ENCODE measurements at places on chromosomes 12 and 14.
A peak's percentile ranks its signal among the peaks of the same experiment; 100 is the strongest.

- DNase-seq: no peak
Measured at GRCh38 chr14:51454351-51454750, 197.4 kb upstream of the FRMD6 start.

- no peak for DNase-seq
Measured at GRCh38 chr12:132351751-132352495, 22.5 kb upstream of the GALNT9 start.

- DNase-seq: no peak
Measured at GRCh38 chr12:63164911-63165310, 13.9 kb upstream of the AVPR1A start.

- no peak for DNase-seq
Measured at GRCh38 chr14:75971509-75971908, 10.3 kb downstream of the TGFB3 start.

DNA sequence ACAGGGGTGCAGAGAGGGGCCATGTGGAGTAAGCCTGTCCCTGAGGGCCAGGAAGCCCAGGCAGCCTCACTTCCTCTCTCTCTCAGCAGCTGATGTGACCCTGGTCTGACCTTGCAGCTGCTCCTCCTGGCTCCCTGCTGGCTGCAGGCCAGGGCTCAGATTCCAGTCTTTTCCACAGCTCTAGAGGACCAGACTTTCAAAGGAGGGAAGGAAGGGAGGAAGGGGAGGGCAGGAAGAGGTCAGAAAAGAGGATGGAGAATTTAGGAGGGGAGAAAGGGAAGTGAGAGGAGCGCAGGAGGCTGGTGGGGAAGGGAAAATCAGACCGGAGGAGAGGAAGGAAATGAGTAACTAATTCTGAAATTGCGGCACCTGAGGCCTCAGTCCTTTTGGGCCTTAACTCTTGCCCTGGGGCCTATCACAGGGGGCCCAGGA lies 40.9 kb upstream of the VASH1 start:
- no peak for DNase-seq

- DNase-seq: no peak
Measured at GRCh38 chr12:122096591-122097149, 18.1 kb downstream of the MLXIP start.

DNA sequence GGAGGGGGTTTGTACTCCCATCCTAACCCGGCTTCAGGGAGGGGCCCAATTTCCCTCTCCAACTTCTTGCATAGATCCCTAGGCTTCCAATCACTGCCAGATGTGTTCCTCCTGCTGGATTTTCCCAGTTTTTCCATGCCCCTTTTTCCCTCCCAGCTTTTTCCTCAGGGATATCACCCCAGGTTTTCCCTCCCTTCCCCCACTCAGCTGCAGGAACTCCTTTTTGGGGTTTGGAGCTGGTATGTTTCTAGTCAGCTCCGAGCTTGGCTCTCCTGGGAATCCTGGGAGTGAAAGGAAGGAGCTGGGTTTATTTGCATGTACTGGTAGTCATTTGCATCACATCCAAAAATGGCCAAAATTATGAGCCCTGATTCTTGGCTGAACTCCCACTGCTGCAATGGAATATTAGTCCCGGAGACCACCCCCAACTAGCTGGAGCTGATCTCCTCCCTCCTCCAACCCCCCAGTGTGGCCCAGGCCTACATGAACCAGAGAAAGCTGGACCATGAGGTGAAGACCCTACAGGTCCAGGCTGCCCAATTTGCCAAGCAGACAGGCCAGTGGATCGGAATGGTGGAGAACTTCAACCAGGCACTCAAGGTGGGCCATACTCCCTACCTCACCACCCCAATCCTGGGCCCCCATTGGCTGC lies 1.4 kb upstream of the RDH5 start:
- no peak for DNase-seq

- DNase-seq: no peak
Measured at GRCh38 chr12:87687362-87687761, 341.8 kb downstream of the C12orf50 start.

DNA sequence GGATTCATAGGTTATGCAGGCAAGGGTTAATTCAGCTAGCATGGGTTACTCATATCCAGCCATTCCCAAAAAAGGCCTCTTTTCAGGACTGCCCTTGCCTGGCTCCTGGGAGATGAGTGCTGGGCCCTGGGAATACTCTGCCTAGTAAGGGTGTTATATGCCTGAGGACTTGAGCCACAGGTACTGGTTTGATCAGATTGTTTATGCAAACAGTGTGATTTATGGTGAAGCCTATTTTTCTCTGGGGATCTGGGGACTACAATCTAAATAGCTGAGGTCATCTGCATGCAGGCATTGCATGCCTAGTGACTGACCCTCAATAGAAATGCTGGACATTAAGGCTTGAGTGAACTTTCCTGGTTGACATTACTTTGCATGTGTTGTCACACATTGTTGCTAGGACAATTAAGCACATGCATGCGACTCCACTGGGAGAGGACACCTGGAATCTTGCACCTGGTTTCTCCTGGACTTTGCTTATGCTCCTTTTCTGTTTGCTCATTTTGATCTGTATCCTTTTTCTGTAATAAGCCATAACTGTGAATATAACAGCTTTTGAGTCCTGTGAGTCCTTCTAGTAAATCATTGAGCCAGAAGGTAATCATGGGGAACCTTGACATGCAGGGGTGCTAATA lies 73.0 kb downstream of the RAD51B start:
- no peak for DNase-seq

GRCh38 chr12:116598311-116599284 lies 39.4 kb downstream of the MAP1LC3B2 start:
- no peak for DNase-seq

GRCh38 chr12:24256684-24257083 lies 307.2 kb upstream of the SOX5 start:
- DNase-seq: no peak

GRCh38 chr14:86847140-86847539 lies 1145.8 kb downstream of the GALC start:
- DNase-seq: no peak

DNA sequence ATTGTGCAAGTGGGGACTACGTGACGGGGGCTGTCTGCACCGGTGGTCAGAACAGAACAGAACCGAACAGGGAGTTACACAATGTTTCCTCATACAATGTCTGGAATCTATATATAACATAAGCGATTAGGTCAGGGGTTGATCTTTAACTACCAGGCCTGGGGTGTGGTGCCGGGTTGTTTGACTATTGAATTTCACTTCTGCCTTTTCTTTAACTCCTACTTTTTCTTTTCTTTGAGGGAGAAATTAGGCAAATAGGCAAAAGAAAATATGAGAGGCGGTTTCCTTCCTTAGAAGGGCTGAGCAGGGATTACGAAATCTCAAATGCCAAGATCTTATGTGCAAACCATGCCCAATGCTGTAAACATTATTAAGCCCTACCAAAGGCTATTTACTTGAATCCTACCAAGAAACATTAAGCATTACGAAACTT lies 140.3 kb downstream of the SLC38A6 start:
- no peak for DNase-seq

- no peak for DNase-seq
Measured at GRCh38 chr14:94129111-94129757, at the start of gene IFI27L2. IFI27L2 (minus strand) TSS chr14:94129604; CDS start chr14:94129564, 40 bp downstream.

DNA sequence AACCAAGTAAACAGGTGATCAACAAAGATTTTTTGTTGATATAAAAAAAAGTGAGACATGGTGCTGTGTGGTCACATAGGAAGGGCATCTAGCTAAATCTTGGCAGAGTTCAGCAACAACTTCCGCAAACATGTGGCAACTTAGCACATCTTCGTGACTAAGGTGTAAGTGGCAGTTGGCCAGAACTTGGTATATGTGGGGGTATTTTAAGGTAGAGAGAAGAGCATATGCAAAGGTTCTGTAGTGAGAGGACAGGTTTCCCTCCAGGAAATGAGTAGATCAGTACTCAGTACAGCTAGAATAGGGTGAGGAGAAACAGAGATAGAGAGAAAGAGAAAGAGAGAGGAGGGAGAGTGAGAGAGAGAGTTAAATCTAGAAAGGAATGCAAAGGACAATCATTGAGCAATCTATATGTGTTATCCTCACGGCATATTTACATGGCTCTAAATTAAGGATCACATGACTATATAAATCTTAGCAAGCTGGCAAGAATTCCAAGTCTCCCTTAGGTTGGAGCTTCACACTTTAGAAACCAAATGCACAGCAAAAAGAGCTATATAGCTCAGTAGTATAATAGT lies 227.7 kb upstream of the HMGA2 start:
- no peak for DNase-seq

- no peak for DNase-seq
Measured at GRCh38 chr14:73645248-73645610, 443 bp downstream of the DNAL1 start.

DNA sequence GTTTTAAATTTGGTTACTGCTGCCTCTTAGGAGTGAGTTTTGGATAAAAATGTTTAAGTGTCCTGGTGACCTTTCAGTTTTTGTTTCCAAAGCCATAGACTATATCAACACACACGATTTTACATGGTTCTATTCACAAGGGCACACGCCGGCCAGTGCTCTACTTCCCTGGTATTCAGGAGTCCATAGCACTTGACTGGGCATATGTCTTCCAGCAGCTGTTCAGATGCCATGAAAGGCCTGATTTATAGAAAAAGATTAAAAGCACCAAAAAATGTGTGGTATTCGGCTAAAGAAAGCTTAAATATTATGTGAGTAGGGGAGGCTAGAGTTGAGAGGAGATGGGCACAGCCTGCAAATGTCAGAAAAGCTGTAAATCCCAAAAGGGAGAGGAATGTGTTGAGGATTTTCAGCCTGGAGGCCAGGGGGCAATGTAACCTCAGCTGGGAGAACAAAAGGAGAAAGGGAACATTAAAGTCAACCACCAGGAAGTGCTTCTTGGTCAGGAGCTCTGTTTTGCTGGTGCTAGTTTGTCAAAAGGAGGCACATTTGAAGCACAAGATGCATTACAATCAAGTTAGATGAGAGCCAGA lies 478.4 kb downstream of the RAD51B start:
- DNase-seq: no peak

DNA sequence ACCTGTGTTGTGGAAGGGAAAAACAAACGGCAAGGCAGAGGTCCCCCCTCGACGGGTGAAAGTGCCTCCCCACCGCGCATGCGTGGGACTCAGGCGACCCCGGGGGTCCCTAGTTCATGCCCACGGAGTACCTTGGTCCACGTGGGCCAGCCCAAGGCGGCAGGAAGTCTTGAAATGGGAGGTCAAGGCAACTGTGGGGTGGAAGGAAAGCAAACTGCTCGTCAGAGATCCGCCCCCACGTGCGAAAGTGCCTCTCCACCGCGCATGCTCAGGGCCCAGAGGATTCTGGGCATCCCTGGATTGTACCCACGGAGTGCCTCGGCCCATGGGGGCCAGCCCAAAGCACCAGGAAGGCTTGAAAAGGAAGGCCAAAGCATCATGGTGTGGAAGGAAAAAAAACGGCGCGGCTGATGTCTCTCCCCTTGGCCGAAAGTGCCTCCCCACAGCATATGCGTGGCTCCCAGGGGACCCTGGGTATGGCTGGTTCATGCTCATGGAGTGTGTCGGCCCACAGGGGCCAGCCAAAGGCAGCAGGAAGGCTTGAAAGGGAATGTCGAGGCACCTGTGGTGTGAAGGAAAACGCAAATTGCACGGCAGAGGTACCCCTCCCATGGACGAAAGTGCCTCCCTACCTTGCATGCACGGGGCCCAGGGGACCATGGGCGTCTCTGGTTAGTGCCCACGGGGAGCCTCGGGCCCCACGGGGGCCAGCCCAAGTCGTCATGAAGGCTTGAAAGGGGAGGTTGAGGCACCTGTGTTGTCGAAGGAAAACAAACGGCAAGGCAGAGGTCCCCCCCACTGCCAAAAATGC lies 369.7 kb downstream of the ALG10 start:
- no peak for DNase-seq

GRCh38 chr14:70857496-70857890 lies 48.2 kb upstream of the MAP3K9 start:
- no peak for DNase-seq

- peak; percentile 28 for DNase-seq
Measured at GRCh38 chr12:117212563-117213190, 22.4 kb upstream of the FBXO21 start.

DNA sequence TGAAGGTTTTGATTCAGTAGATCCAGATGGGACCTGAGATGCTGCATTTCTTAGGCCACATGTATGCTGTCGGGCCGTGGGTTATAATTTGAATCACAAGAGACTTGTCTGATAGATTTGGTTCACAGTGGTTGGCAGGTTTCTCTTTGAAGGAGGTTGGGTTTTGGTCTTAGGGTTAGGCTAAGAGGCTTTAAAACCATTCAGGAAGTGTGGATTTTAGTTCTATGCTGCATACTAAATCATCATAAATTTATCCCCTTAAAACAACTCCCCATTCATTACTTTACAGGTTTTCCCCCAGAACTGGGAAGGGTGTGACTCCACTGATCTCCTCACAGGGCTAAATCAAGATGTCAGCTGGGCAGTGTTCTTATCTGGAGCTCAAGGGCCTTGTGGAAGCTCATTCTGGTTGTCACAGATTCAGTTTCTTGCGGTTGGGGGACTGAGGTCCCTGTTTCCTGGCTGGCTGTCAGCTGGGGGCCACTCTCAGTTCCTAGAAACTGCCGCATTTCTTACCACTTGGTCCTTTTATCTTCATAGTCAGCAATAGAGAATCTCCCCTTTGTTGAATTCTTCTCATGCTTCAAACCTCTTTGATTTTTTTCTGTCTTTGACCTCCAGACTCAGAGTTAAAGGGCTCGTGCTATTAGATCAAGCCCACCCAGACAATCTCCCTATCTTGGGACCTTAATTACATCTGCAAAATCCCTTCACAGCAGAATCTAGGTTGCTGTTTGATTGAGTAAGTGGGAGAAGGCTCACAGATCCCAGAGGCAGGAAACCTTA lies 20.6 kb upstream of the PCNX1 start:
- DNase-seq: peak; percentile 25
